Pulmonary artery endothelial cell (primary cell): ENCODE measurements at places on chromosomes 3 and 15. TPM values are rescaled to one million over a fixed set of nuclear protein-coding genes. Genes with fewer than 3 reads are reported as not detected.

DNA sequence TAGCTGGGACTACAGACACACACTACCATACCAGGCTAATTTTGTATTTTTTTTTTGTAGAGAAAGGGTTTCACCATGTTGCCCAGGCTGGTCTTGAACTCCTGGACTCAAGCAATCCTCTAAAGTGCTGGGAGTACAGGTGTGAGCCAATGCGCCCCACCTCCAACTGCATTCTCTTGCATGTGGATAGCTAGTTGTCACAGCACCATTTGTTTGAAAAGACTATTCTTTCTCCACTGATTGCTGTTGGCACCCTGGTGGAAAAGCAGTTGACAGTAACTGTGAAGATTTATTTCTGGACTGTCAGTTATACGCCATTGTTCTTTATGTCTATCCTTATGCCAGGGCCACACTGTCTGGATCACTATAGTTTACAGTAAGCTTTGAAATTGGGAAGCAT is 303.9 kb downstream of the ADAMTS17 start:
- no peak for DNase-seq

- DNase-seq, result no peak
Observed at GRCh38 chr15:31399544-31400171, 73.0 kb downstream of the KLF13 start.

GRCh38 chr3:52530918-52531826 is 2.5 kb downstream of the NT5DC2 start:
- no peak for DNase-seq

GRCh38 chr3:139732729-139733128 is 55.0 kb upstream of the NMNAT3 start:
- DNase-seq, result no peak

- no peak for DNase-seq
Observed at GRCh38 chr15:92273723-92274122, 120.0 kb upstream of the ST8SIA2 start.

DNA sequence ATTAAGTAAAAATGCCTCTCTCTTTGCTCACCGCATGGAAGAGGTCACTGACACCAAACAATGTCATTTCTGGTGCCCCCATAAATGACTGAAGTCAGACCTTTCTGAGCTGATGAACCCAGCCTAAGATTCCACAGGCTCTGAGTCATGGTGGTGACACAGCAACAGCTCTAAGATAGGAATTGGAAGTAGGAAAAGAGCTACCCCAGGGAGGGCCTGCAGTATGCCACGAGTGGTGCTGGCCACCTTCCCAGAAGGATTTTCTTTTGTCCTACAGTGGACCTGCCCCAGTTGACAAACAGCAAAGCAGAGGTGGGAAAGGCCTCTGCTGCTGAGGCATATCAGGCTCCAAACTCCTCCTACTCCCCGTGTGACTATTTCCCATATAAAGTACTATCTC is 208.1 kb downstream of the MINAR1 start:
- DNase-seq, result peak; percentile 29

GRCh38 chr3:83513677-83514076 is 1445.1 kb upstream of the CADM2 start:
- no peak for DNase-seq

DNA sequence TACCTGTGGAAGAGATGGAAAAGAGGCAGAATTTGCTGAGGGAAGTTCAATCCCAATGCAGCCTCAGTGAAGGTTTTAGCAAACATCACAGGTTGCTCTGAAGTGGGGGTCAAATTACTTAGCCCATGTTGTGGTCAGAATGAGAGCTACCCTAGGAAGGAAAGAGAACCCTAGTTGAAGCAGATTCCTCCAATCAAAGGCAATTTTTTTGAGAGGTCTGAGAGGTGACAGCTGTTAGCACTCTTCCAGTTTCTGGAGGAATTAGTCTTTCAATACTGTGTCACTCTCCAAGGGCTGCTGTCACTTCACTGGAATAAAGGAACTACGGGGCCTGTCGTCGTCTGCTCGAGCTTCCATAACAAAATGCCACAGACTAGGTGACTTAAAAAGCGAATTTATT is 584.2 kb upstream of the DPPA4 start:
- no peak for DNase-seq

DNA sequence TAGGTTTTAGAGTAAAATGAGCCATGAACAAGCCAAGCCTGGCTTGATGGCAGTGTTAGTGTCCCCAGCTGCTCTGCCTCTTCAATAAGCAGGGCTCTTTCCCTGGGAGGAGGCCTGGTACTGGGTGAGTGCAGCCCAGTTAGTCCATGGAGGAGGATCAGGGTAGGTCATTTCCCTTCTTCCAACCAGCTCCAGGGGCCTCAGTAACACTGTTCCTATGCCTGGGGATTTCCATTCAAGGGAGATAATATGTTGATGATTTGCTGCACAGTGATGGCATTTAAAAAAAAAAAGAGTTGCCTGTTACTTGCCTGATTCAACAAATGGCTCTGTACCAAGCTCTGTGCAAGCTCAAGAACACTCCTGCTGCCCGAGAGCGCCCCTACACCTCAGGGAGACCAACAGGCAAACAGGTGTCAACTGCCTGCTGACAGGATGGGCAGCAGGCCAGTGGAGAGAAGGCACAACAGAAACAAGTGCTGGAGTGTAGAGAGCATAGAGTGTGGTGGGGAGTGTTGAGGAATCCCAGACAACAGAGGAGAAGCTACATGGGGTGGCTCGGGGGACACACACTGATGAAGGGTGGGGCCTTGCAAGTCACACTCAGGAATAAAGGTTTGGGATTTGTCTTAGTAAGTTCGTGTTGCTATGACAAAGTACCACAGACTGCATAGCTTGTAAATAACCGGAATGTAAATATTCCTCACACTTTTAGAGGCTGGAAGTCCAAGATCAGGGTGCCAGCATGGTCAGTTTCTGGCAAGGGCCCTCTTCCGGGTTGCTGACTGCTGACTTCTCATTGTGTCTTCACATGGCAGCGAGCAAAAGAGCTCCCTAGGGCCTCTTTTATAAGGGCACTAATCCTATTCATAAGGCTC is 78.6 kb upstream of the PXYLP1 start:
- no peak for DNase-seq

DNA sequence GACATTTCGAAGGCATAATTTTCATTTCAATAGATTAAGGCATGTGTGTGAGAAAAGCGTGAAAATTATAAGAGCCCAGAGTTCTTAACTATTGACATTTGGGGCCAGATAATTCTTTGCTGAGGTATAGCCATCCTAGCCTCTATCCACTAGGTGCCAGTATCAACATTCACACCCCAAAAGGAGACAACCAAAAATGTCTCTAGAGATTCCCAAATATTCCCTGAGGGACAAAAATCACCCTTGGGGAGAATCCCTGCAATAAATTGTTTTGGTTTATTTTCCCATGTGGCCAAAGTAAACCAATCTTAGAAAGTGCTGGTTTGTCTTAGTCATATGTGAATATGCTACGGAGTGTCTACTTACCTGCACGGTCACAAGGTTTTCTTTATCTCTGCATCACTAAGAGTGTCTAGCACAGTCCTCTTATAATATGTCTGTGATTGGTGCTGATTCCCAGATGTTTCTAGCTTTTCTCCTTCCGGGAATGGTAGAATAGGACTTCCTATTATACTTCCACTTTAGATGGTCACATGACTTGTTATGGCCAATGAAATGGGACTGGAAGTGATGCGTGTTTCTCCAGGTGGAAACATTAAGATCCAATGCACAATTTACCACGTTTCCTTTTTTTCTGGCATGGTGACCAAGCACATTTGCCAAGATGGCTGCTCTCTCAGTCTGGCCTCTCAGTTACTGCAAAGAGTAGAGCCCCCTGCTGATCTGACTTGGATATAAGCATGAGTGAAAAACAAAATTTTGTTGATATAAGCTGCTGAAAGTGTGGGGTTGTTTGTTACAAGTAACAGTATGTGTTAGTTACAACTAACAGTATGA is 8.0 kb upstream of the KBTBD8 start:
- no peak for DNase-seq

GRCh38 chr3:22117091-22117490 is 366.1 kb upstream of the ZNF385D start:
- DNase-seq, result no peak

DNA sequence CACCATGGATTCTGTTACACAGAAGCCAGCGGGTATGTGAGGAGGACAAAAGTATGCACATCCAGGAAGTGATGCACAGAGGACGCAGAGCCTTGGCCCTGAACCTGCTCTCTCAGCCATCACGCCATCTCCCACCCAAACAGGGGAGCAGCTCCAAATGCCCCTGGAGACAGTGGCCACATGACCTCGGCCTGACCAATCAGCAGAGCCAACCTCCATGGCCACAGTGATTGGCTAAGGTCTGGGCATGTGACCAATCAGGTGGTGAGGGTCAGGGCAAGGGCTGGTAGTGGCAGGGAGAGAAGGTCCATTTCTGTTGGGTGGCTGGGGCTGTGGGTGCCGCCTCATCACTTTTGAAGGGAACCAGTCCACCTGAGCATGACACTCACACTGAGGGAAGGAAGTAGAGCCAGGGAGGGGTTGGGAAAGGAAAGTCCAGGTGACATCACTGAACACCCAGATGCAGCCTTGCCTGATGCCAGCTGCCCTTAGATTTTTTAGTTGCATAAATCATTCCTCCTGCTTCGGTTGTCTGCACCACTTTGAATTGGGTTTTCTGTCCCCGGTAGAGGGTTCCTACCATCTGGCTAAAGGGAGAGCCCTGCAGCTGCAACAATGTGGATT is 70.3 kb upstream of the IQSEC1 start:
- no peak for DNase-seq

- DNase-seq, result peak; percentile 59
Observed at GRCh38 chr15:29821416-29822099, 710 bp downstream of the TJP1 start.

DNA sequence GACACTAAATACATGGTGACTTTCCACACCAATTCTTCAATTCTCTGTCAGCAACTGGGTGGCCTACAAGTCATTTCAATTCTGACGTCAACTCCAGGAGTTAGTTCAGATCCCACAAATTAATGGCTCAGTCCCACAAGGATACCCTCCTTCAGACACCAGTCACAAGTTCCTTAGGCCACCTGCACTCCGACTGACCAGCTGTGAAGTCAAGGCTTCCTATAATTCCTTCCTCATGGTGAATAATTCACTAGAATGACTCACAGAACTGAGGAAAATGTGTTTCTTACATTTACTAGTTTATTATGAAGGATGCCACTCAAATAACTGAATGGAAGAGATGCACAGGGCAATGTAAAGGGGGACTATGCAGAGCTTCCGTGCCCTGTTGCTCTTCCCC is 6.3 kb upstream of the PIAS1 start:
- no peak for DNase-seq

GRCh38 chr3:194767446-194768207 is 81.9 kb downstream of the FAM43A start:
- DNase-seq, result no peak

DNA sequence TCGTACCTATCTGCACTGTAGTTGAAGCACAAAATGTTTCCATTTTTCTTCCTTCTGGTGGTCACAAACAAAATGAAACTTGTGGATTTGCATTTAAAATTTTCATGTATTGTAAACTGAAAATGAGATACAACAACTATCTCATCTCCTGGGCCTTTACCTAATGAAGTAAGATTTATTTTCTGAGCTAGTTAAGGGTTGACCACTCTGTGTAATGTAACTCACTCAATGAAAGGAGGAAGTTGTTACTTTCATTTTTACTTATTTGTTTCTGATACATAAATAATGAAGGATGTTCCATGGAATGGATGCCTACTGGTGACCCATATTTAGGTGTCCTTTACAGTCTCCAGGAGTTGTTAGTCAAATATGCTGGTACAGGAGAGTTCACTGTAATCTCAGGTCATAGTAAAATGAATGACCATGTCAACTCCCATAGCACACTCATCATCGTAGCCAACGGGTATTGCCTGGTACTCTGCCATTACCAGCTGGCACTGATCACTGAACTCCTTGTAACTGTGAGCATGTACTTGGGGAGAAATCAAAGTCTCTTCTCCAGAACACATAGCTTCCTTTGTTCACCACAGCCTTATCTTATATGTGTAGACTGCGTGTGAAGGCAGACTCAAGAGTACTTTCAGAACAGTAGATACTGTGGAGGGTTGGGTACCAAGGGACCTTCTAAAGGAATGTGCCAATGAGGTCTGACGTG is 474.2 kb upstream of the ROBO2 start:
- DNase-seq, result no peak

- DNase-seq, result no peak
Observed at GRCh38 chr3:34725774-34726173, 913.6 kb upstream of the ARPP21 start.

- no peak for DNase-seq
Observed at GRCh38 chr3:89628856-89629670, 521.6 kb downstream of the EPHA3 start.

GRCh38 chr15:72616491-72617210 is 37.8 kb upstream of the GOLGA6B start:
- DNase-seq, result no peak

DNA sequence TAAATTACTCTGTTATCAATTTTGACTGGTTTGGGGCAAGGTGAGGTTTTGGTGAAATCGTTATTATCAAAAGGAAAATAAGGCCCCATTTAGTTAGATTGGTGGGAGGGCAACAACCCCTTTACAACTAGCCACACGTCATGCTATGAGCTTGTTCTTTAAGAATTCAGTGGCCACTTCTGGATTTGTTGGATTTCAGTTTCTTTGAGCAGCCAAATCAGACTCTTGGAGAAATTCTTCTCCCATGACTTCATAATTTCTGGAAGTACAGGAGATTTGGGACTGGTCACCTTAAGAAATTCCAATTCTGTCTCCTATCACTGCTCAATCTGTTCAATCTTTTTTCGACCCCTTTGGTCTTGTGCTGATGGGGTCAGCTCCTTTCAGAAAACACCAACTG is 14.8 kb upstream of the WNT5A start:
- no peak for DNase-seq

DNA sequence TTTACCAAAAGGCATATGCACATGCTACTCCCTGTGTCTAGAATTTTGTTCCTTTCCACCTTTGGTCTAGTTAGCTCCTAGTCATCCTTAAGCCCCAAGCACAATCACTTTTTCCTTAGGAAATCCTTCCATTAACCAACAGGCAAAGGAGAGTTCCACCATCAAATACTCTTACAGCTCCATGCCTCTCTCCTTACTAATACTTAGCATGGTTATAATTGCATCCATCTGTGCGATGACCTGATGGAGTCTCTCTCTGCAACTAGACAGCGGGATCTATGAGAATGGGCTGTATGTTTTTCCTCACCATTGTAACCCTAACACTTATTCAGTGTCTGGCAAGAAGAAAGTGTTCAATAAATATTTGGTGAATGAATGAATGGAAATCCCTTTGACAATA is 69.3 kb upstream of the SMAD3 start:
- DNase-seq, result no peak

DNA sequence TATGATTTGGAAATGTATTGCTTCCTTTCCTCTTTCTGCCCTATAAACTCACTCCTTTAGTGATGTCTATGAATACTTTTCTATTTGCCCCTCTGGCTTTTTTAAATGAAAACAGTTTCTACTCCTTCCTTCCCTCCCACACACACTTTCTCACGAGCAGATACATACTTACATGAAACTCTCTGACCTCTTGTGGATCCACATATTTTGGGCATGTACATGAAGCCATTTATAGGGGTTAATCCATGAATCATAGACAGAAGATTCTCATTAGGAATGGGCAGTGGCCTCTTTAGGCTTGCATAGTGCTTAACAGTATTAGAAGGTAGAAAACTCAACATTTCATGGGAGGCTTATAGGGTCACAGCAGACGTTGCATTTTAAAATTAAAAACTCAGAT is 24.8 kb downstream of the ANAPC13 start:
- DNase-seq, result no peak

The SLCO2A1 gene
- 0.28 and 0.79 TPM in 2 replicates for total RNA-seq

The MKRN3 gene
- total RNA-seq, result 0.40 TPM in 1 of 2 replicates, not detected in the other

The SLC9C1 gene
- total RNA-seq, result under 0.01 and 0.11 TPM in 2 replicates

The TCAIM gene
- total RNA-seq, result 20.8 and 23.1 TPM in 2 replicates

The C2CD4A gene
- 0.74 and 3.2 TPM in 2 replicates for total RNA-seq

The ADAMTS7 gene
- total RNA-seq, result 6.6 and 11.5 TPM in 2 replicates

The EBLN2 gene
- total RNA-seq, result 4.2 and 6.7 TPM in 2 replicates

The TMCO5A gene
- not detected in 2 replicates for total RNA-seq

The CSPG5 gene
- 0.66 and 0.71 TPM in 2 replicates for total RNA-seq
